NCI-H1092 treated with DMSO at 0.1 percent for 48 hours (cell line): ENCODE measurements at places on chromosomes 7 and 10.

DNA sequence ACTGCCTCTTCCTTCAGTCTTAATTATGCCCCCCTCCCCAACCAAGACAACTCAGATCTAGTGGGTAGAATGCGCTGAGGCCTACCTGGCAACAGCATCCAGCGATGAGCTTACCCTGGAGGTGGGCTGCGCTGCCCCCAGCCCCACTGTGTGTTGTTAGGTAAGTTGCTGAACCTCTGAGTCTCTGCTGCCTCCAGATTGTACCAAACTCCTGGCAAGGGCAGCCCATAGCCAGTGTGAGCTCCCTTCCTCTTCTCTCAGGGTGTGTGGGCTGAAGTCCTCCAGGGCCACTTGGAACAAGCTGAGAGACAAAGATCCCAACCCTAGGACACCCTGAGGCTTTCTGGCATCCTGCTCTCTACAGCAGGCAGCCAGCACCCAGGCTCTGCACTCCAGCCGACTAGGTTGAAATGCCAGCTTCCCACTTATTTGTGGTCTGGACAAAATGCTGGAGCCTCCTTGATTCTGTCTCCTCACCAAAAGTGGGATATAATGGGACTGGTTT lies 135.3 kb downstream of the ARHGAP22 start:
- DNase-seq, result no peak

- no peak for DNase-seq
These were observed 77.4 kb downstream of the CACNB2 start for GRCh38 chr10:18217577-18217976.

GRCh38 chr7:98174334-98175259 lies 36.6 kb upstream of the BHLHA15 start:
- DNase-seq, result no peak

DNA sequence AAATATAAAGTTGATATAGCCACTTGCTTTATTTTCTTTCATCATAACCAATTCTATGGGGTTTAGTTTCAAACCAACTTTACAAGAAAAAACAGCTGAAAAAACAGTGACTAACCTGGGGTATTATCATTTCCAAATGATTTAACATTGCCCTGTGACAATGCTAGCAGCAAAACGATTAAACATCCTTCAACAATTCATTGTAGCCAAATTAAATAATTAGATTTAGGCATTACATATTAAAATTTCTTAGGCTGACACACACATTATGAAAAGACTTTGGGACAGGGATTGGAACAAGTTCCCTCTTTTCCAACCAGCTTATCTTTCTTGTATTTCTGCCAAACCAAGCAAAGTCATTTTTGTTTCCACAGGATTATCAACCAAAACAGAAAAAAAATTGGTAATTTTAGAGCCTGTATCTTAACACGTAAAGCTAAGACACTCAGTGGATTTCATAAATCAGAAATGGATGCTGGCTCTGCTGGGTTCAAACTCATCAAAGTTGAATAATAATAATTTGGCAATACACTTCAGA lies 84.0 kb downstream of the SEMA3D start:
- DNase-seq, result no peak

DNA sequence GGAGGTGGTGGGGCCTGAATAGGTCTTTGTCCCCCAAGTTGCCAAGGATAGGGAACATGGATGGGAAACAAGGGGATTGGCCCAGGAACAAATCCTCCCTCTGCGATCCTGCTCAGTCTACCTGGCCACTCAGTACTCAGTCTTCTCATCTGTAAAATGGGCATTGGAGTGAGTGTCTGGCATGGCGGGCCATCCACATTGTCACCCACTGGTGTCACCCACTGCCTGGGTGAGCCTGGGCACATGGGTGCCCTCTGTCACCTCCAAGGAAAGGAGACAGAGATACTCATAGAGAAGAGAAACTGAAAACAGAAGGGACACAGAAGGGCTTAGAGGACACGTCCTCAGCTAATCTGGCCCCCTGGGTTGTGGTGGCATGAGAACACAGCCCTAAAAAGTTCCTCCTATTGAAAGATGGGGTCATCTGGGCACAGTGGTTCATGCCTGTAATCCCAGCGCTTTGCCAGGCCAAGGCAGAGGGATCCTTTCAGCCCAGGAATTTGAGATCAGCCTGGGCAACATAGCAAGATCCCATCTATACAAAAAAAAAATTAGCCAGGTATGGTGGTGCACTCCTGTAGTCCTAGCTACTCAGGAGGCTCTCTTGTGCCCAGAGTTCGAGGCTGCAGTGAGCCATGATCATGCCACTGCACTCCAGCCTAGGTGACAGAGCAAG lies 12.5 kb upstream of the TNRC18 start:
- DNase-seq, result no peak

DNA sequence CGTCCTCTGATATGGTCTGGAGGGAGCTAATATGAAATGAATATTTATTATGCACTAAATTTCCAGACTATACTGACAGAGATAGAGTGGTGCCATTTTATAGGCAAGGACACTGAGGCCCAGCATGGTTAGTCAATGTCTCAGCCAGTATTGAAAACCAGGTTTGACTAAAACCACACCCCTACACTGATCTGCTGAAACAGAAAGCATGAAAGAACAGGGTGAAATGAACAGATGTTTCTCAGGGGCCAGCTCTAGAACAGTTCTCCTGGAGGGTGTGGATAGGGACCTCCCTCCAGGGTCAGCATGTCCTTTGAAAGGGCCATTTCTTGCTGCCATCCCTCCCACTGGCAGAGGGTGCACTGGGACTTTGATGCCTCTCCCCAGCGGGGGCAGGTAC lies 700.5 kb downstream of the GRID1 start:
- DNase-seq, result no peak

DNA sequence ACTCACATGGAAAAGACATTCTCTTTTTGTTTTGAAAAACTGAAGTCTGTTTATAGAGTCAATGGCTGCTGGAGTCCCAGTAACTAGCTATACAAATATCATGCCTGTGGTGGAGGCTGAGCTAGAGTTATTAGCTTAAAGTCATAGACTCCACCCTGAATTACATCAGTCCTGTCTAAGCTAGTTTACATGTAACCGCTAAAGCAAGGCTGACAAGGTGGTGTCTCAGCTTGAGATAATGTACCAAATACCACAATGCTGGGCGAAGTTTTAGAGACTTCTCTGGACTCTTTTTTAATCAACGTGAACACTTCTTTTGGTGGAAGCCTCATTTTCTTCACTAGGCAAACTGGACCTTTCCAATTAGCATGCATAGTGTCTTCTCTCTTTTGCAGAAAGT lies 219.4 kb downstream of the ANK3 start:
- DNase-seq, result no peak

GRCh38 chr7:7349156-7349555 lies 166.8 kb downstream of the C1GALT1 start:
- DNase-seq, result no peak

- DNase-seq, result no peak
These were observed 1.5 kb downstream of the UNC5B start for GRCh38 chr10:71213761-71214440.

DNA sequence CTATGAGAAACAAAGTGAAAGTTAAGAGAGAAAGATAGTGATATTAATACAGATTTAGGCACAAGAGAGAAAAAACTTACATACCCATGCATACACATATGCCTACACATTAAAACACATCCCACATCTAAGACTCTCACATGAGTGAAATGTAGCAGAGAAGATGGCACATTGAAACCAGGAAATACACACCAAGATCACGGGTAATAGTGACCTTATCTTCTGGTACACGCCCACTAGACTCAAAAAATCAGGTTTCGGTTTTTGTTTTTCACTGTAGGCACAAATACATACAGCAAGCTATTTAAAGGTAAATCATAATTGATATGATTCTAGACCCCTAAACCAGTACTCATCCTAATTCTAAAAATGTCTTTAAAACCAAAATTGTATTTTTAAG lies 225.2 kb upstream of the TAC1 start:
- no peak for DNase-seq

DNA sequence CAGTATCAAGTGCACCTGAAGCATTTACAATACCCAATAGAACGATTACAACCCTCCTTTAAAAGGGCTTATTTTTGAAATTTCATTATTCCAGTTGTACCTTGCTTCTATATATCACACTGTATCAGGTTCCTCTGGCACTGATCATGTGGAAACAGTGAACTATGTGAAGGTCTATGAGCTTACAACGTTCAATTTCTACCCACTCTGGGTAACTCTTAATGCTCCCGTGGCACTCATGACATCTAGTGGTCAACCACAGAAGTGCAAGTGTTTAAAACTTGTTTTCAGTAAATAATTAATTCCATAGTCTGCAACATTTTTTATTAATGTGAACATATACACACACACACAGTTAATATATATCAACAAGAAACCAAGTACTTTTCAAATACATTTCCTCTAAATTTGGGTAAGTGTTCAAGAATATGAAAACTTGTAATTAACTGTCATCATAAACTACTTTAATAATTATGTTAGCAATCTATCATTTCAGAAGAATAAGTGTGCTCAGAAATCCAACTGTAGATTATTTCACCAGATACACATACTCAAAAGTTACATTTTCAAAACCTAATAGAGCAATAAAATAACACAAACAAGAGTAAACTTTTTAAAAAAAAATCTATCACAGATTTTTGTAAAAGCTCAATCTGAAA lies 61.0 kb downstream of the MPP7 start:
- DNase-seq, result peak; percentile 24

- no peak for DNase-seq
These were observed 105.4 kb downstream of the ODAD2 start for GRCh38 chr10:27893358-27893954.

GRCh38 chr7:5595545-5596045 lies 172.0 kb upstream of the TNRC18 start:
- no peak for DNase-seq

DNA sequence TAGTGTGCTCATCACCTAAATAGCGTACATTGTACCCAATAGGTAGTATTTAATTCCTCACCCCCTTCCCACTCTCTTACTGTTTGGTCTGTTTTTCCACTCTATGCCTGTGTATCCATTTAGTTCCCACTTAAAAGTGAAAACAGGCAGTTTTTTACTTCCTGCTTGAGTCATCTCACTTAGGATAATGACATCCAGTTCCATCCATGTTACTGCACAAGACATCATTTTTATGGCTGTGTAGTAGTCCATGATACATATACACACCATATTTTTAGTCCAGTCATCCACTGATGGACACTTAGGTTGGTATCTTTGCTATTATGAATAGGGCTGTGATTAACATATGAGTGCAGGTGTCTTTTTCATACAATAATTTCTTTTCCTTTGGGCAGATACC lies 10.1 kb downstream of the STK17A start:
- no peak for DNase-seq

DNA sequence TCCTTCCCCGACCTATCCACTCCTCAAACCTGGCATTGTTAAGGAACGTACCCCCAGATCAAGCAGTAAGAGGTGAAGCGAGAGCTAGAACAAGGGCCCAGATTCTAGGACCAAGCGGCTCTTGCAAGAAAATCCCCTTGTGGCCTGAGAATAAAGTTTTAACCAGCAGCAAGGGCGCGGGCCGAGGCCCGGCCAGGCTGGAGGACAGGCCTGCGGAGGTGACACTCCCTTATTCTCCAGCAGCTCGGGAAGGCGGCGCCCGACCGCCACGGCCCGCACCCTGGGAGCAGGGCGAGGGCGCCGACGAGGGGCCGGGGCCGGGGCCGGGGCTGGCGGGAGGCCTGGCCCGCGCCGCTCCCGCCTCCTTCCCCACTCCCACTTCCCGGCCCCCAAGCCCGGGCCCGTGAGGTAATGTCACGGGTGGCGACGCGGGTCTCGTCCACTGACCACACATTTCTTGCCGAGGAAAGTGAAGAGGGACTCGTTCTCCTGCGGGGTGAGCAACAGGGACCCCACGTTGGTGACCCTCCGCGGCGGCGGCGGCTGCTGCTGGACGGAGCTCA lies 551 bp downstream of the WASL start:
- DNase-seq, result peak; percentile 50

- DNase-seq, result no peak
These were observed 825 bp downstream of the TMEM176A start for GRCh38 chr7:150801242-150801945.

DNA sequence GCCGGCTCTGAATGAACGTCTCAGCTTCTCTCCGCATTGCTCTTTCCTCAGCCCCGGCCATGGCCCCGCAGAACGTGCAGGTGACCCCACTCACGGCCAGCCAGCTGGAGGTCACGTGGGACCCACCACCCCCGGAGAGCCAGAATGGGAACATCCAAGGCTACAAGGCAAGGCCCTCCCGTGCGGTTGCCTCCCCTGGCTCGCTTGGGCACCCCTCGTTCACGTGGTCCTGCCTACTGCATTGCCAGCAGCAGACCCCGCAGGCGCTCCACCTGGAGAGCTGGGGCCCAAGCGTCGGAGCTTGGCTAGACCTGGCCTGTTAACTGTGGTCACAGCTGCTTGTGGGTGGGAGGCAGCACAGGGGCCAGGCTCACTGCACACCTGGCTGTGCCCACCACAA lies 476.3 kb upstream of the FOXK1 start:
- no peak for DNase-seq

- no peak for DNase-seq
These were observed 27.2 kb downstream of the STEAP1 start for GRCh38 chr7:90181485-90181884.

DNA sequence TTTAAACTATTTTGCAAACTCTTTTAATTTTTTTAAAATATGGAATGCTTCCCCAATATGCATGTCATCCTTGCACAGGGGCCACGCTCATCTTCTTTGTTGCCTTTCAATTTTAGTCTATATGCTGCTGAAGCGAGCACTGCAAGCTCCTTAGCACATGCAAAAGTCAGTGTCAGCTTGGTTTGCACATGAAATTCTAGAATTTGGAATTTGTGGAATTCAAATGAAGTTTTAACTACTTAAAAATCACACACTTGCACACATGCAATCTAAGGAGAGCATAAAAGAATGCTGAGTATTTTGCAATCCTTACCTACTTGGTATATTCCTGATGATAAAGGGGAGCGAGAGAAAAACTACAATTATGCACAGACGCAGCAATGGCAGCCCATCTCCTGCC lies 78.3 kb upstream of the ATP6V0A4 start:
- DNase-seq, result no peak

- no peak for DNase-seq
These were observed 18.1 kb upstream of the CAMK2G start for GRCh38 chr10:73892310-73893030.

GRCh38 chr7:113677811-113678210 lies 241.0 kb downstream of the PPP1R3A start:
- no peak for DNase-seq

DNA sequence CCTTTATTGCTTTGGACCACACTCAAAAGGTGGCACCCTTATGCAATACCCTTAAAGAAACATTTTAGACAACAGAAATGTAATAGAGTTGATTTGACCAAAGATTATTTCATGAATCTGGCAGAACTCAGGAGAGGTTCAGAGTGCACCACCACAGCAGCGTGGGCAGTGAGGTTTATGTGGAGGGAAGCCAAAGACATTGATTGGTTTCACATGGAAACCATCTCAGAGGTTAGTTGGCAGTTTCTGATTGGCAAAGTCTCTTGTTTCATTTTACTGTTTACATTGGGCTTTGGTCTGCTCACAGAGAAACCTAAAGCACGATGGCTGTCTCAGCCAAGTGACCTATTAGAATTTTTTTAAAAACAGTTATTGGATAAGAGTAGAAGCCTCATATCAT lies 101.3 kb downstream of the SDHAF3 start:
- DNase-seq, result peak; percentile 20

- peak; percentile 55 for DNase-seq
These were observed 3.7 kb downstream of the ELOVL3 start for GRCh38 chr10:102229810-102230263.

- no peak for DNase-seq
These were observed 271.8 kb upstream of the CACNA2D1 start for GRCh38 chr7:82715344-82715743.

GRCh38 chr10:93333278-93333978 lies 148.7 kb downstream of the MYOF start:
- no peak for DNase-seq

GRCh38 chr7:99129001-99129400 lies 14.9 kb downstream of the SMURF1 start:
- no peak for DNase-seq

- DNase-seq, result no peak
These were observed 69.0 kb downstream of the TAF3 start for GRCh38 chr10:7887174-7887816.
